Dorsolateral prefrontal cortex (tissue), 122 donors: ENCODE measurements at places on chromosomes 4 and X. TPM values are rescaled to one million over a fixed set of nuclear protein-coding genes. Genes with fewer than 3 reads are reported as not detected.

- DNase-seq, result no peak
Measured at GRCh38 chrX:313546-313945, 5.0 kb downstream of the GTPBP6 start.

GRCh38 chr4:11341337-11342043 is 87.2 kb downstream of the HS3ST1 start:
- no peak for DNase-seq

- no peak for DNase-seq
Measured at GRCh38 chr4:93178279-93178678, 650.3 kb upstream of the ATOH1 start.

- DNase-seq, result no peak
Measured at GRCh38 chrX:49292400-49293362, 10.8 kb upstream of the GAGE10 start.

- no peak for DNase-seq
Measured at GRCh38 chrX:154366666-154367055, 7.8 kb downstream of the FLNA start.

GRCh38 chr4:123929565-123929964 is 533.0 kb downstream of the SPRY1 start:
- DNase-seq, result no peak

Gene SOX3
- not detected for total RNA-seq

Gene TEC
- 1.1 TPM for total RNA-seq

Gene ATP10D
- total RNA-seq, result 23.9 TPM
